ENCODE measurements at places on chromosomes 6 and 20.

DNA sequence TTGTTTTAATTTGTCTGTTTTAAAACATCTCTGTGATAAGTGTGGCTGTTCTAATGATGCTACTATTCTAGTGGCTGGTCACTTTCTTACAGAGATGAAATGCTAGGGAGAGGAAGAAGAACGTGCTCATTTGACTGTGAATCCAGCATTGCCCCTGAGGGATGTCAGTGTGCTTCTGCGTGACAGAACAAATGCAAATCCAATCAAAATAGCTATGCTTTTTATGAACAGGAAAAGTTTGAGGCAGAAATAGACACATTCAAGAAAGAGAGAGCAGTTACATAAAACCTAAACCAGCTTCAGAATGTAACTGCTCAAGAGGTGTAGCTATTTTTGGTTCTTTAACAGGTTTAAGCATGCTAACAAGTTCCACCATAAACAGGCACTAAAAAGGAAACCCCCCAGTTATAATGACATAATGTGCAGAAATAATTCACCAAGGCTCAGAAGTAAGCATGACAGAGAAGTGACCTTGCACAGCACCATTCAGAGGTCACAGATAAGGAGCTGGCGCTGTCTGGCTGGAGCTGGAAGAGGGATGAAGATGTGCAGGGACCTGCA, 385.3 kb downstream of the EPM2A start:
- no peak for DNase-seq

- no peak for DNase-seq
Observed at GRCh38 chr20:62064770-62065673, 659 bp downstream of the TAF4 start.

- DNase-seq, result no peak
Observed at GRCh38 chr20:51470907-51471411, 71.6 kb downstream of the NFATC2 start.

DNA sequence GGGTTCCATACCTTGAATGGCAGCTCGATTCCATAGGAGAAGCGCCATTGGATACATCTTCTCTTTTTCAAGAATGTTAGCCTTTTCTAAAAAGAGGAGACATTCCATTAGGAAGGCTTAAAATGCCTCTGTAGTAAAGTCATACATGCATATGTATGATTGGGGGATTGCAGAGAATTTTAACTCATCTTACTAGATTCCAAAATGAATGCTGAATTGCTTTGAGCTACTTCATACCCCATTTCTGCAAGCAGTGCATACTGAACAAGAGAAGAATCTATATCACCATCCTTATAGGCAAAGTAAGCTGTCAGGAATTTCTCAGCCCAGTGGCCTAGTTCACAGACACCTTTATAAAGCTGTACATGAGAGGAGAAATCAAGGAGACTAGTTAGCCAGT, 80.3 kb downstream of the NDUFAF5 start:
- no peak for DNase-seq

DNA sequence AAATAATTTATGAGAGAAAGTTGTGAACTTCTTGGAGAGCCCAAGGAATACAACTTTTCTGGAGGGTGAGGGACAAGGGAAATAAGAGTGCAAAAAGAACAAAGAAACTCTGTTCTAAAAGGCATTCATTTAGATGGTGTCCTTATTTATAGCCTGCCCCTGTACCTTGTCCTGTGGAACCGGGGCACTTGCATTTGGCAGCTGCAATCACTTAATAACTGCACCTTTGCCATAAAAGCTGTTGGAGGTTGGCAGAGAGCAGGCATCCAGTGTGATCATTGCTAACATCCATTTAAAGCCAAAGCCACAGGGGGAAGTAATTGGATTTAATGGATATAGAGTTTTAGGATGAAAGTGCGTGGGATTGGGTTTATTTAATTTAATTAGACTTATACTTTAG, 50.8 kb upstream of the SGK1 start:
- DNase-seq, result no peak

- no peak for DNase-seq
Observed at GRCh38 chr20:49172413-49172812, 15.7 kb downstream of the STAU1 start.

DNA sequence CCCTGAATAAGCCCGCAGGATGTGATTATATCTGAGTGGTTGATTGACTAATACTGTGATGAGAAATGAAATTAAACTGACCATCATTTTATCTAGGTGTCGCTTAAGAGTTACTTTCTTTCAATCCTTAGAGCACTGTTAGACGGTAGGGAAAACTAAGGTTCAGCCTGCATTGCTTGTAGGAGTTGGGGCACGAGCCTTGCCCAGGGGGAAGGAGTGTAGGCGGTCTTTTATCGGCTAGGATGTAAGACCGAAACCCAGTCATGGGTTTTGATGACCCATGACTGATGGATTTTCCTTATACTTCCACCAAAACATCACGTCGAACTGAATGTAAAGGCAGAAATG, 392 bp upstream of the TASP1 start:
- no peak for DNase-seq

Measured in tibial nerve (tissue), 4 donors.